Lower lobe of right lung (tissue), 2 donors: ENCODE measurements at places on chromosomes 2 and 18. TPM values are rescaled to one million over a fixed set of nuclear protein-coding genes. Genes with fewer than 3 reads are reported as not detected.

The AGXT gene
- not detected for total RNA-seq

GRCh38 chr2:197965756-197966155 is 161.4 kb downstream of the PLCL1 start:
- no peaks in the 10 kb centered on the region for H3K36me3 ChIP-seq
- H3K27ac ChIP-seq = no peak overlapping the region
- H3K4me1 ChIP-seq = no peaks in the 10 kb centered on the region
- no peaks in the 10 kb centered on the region for H3K27me3 ChIP-seq

The SIX3 gene
- total RNA-seq = not detected

DNA sequence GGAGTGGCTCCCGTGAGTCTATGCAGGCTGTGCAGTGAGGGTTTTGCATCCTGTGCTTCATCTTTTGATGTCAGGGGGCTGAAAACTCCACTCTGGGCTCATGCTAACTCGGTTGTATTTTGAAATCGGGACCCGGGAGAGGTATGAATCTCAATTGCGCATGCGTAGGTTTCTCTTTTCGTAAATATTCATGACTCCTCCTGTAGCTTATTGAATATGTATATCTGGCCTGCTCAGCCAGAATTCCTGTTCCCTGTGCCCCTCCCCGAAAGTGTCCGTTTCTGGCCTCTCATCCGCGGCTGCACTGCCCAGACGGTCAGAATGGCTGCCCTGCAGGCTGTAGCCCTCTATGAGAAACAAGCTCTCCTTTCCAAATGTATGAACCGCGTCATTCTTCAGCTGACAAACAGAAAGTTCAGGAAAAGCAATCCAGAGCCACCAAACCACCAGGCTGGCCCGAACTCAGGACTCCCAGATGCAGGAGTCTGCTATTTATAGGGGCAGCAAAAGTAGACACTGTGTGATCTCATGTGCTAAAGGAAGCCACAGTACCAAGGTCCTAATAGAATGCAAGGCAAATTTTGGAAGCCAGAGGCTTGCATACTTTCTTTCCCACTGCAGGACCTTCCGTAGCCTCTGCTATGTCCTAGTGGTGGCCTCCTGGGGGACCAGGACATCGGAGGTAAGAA is 41.7 kb downstream of the AKAIN1 start:
- H3K27me3 ChIP-seq = no peaks in the 10 kb centered on the region
- H3K36me3 ChIP-seq = no peaks in the 10 kb centered on the region
- H3K4me3 ChIP-seq = no peak overlapping the region
- DNase-seq = no peak
- no peaks in the 10 kb centered on the region for H3K4me1 ChIP-seq
- H3K27ac ChIP-seq = no peak overlapping the region

The LNPK gene
- total RNA-seq = 32.3 TPM

GRCh38 chr18:50113726-50114125 is 81.2 kb downstream of the MYO5B start:
- peaks cover 7% of the 10 kb centered on the region for H3K4me1 ChIP-seq
- no peak for DNase-seq
- H3K4me3 ChIP-seq = no peak overlapping the region

- H3K27ac ChIP-seq = peak overlapping the region; percentile 27
- no peak overlapping the region for H3K4me3 ChIP-seq
- no peaks in the 10 kb centered on the region for H3K27me3 ChIP-seq
- H3K36me3 ChIP-seq = no peaks in the 10 kb centered on the region
These were observed 72.9 kb downstream of the PRKCE start for GRCh38 chr2:45724335-45724734.

GRCh38 chr18:48046843-48047242 is 116.4 kb upstream of the SMAD2 start:
- H3K27ac ChIP-seq = no peak overlapping the region
- H3K36me3 ChIP-seq = no peaks in the 10 kb centered on the region
- no peak for DNase-seq
- peaks cover 11% of the 10 kb centered on the region for H3K4me1 ChIP-seq
- no peak overlapping the region for H3K4me3 ChIP-seq

- no peaks in the 10 kb centered on the region for H3K36me3 ChIP-seq
- H3K4me1 ChIP-seq = peaks cover 13% of the 10 kb centered on the region
- DNase-seq = no peak
- H3K27ac ChIP-seq = no peak overlapping the region
These were observed 80.3 kb downstream of the CIB4 start for GRCh38 chr2:26560892-26561291.

The THUMPD2 gene
- total RNA-seq = 10.0 TPM

GRCh38 chr2:101113441-101114267 is 37.5 kb downstream of the TBC1D8 start:
- no peak overlapping the region for H3K4me3 ChIP-seq
- peaks cover 90% of the 10 kb centered on the region for H3K4me1 ChIP-seq
- no peak for DNase-seq
- no peaks in the 10 kb centered on the region for H3K36me3 ChIP-seq
- H3K27ac ChIP-seq = peak overlapping the region; percentile 56

DNA sequence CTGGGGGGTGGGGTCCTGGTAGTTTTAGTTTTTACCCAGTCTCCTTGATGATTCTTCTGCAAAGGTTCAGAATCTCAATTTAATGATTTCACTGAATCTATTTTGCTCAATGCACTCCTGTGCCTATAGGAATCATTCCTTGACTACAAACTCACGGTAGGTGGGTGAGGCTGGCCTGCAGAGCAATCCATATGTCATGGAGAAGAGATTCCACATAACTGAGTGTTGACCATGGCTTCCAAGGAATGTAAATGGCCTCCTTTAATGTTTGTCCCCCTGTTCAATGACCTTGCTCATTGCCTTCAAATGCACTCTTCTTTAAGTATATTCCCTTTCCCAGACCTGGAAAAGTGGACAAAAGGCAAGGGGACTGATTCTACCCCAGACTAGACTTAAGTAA is 12.5 kb downstream of the FAP start:
- no peak overlapping the region for H3K27ac ChIP-seq
- H3K4me3 ChIP-seq = no peak overlapping the region
- no peaks in the 10 kb centered on the region for H3K27me3 ChIP-seq
- DNase-seq = no peak

- H3K27ac ChIP-seq = no peak overlapping the region
- H3K4me3 ChIP-seq = no peak overlapping the region
- H3K27me3 ChIP-seq = no peaks in the 10 kb centered on the region
- H3K4me1 ChIP-seq = no peaks in the 10 kb centered on the region
- no peak for DNase-seq
These were observed 832.0 kb upstream of the ZEB2 start for GRCh38 chr2:145351864-145352425.
